ENCODE measurements at places on chromosomes 12 and 14.
A peak's percentile ranks its signal among the peaks of the same experiment; 100 is the strongest.

GRCh38 chr14:104882325-104882973 lies 17.4 kb downstream of the CEP170B start:
- no peak for DNase-seq

DNA sequence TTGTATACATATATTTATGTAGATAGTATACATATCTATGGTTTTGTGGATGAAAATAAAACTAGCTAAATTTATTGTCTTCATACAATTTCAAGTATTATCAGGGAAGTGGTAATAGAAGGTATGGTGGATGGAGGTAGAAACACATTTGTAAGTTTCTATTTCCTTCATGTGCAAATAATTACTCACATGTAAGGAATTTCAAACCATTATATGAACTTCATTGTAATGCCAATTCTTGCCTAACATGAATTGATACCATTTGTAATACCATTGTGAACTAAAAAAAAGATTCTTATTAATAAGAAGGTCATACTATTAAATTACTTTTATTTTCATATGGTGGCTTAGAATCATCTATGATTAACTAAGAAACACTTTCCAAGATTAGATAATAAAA lies 20.1 kb upstream of the PPFIA2 start:
- DNase-seq: no peak

GRCh38 chr14:105830171-105830570 lies 303.8 kb downstream of the TMEM121 start:
- DNase-seq: no peak

DNA sequence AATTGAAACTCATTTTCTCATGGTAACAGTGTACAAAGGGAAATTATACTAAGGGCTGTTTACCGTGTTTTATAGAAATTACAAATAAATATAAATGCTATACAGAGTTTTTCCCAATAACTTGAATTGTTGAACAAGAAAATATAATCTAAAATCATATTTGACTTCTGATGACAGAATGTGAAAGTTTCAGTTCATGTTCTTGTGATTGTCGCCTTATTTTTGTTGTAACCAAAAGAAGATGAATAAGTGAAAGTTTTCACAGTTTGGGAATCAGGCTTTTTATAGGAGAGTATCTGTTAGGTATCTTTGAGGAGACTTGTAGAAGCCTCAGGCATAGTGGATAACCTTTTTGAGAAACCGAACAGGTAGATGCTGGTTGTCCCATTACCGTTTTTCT lies 28.1 kb downstream of the ANO6 start:
- DNase-seq: no peak

DNA sequence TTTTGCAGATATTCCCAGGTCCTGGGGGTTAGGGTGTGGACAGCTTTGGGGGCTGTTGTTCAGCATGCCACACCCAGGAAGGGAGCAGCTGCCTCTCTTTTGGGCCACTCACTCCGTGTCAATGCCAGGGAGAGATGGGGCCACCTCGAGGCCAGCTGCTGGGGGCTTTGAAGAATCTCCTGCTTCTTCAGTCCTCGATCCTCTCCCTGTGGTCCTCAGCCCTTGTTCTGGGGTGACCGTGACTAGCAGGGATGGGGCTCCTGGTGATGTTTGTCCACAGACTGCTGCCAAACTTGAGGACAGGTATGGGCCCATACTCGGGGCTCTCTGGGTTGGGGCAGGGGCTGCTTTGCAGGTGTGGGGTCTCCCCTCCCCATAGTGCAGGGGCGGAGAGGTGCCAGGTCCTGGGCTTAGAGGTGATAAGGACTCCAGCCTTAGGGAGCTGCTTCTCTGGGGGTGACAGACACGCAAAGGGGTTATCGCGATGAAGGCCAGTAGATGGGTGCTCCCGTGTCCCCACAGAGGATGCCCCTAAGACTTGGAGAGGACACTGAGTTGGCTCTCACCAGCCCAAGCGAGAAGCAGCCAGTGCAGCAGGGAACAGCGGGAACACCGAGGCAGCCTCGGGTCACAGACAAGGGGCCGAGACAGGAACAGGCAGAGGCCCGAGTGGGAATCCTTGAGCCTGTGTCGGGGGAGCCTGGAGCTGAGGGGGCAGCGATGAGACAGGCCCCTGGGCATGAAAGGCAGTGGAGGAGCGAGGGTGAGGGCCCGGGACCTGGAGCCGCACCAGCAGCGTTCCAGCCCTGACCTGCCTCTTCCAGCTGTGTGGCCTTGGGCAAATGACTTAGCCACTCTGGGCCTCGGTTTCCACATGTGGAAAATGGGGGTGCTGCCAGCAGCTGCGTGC lies 11.1 kb downstream of the RFLNA start:
- no peak for DNase-seq

GRCh38 chr14:63896278-63896720 lies 43.5 kb downstream of the SYNE2 start:
- DNase-seq: no peak

GRCh38 chr14:45728434-45729225 lies 475.6 kb upstream of the MIS18BP1 start:
- no peak for DNase-seq

- DNase-seq: no peak
Observed at GRCh38 chr12:128909653-128910052, 56.4 kb downstream of the GLT1D1 start.

- no peak for DNase-seq
Observed at GRCh38 chr12:63480186-63480585, 188.1 kb downstream of the DPY19L2 start.

GRCh38 chr12:108335349-108336119 lies 3.6 kb downstream of the CMKLR1 start:
- DNase-seq: no peak

DNA sequence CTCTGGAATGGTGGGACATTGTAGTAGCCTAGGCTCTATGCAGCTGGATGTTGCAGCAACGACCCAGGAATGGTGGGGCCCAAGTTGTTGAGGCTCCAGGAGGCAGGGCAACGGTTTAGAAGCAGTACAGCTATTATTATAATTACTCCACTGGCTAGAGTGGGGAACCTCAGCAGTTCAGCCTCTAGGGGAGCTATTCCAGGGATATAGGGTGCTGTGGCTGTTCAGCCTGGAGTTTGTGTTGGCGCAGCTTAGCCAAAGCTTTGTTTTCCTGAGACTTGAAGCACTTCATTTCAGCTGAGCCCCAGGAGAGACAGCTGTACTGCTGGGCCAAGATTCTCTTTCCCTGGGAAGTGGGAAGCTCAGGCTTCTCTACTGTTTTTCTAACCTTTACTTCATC lies 1023.0 kb upstream of the ATXN7L3B start:
- DNase-seq: no peak

DNA sequence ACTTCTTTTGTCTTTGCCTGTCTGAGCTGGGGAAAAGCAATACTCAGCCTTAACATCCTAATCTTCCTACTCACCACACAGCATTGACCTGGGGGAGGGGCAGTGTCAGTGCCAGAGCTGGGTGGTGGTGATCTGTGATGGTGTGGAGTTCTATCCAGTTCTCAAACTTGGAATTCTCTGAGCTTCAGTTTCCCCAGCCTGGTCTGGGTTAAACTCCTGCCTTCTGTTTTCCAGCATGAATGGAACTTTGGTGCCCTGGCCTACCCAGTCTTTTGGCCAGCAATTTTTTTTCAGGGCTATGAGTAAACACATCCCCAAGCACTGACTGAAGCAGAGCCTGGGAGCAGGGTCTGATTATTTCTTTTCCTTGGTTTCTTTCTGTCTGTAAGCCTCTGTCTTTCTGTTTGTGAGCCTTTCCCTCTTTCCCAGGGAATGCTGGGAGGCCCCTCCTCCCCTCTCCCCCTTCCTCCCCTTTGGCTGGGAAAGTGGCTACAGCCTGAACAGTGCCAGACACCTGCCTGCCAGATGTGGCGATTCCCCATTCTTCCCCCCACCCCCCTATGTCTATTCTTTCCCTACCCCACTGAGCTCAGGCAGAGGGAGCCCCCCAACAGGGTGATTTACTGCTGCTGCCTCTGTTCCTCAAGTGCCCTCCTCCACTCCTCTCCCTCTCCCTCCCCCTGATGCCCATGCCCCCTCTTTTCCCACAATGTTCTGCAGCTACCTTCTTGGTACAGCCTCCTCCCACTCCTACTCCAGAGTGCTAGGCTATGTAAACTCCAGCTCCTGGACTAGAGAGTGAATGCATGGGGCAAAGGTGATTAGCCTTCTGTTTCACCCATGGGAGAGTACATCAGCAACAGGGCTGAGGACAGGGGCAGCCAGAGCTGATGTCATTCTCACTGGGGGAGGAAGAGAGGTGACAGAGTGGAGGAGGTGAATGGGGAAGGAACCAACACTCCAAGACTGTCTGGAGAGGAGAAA lies 11.1 kb downstream of the GPR84 start:
- no peak for DNase-seq

- no peak for DNase-seq
Observed at GRCh38 chr12:57904426-57904825, 36.9 kb upstream of the ATP23 start.

GRCh38 chr14:58535044-58535443 lies 102.7 kb upstream of the DACT1 start:
- no peak for DNase-seq

DNA sequence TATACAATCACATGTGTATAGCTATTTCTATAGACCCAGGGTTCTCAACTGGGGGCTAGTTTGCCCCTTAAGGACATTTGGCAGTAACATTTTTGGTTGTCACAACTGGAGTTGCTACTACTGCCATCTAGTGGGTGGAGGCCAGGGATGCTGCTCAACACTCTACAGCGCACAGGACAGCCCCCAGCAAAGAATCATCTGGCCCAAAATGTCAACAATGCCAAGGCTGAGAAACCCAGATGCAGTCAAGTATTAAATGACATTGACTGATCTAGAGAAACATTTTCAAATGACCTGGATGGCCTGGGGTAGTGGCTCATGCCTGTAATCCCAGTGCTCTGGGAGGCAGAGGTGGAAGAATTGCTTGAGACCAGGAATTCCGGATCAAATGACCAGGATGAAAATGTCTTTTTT lies 5.8 kb downstream of the WSB2 start:
- DNase-seq: no peak

DNA sequence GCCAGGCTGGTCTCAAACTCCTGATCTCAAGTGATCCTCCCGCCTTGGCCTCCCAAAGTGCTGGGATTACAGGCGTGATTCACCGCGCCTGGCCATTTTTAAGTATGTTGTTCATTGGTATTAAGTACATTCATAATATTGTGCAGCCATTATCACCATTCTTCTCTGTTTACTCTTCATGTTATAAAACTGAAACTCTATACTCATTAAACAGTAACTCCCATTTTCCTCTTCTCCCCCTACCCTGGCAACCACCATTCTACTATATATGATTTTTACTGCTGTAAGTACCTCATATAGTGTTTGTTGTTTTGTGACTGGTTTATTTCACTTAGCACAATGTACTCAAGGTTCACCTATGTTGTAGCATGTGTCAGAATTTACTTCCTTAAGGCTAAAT lies 23.1 kb downstream of the METAP2 start:
- no peak for DNase-seq

DNA sequence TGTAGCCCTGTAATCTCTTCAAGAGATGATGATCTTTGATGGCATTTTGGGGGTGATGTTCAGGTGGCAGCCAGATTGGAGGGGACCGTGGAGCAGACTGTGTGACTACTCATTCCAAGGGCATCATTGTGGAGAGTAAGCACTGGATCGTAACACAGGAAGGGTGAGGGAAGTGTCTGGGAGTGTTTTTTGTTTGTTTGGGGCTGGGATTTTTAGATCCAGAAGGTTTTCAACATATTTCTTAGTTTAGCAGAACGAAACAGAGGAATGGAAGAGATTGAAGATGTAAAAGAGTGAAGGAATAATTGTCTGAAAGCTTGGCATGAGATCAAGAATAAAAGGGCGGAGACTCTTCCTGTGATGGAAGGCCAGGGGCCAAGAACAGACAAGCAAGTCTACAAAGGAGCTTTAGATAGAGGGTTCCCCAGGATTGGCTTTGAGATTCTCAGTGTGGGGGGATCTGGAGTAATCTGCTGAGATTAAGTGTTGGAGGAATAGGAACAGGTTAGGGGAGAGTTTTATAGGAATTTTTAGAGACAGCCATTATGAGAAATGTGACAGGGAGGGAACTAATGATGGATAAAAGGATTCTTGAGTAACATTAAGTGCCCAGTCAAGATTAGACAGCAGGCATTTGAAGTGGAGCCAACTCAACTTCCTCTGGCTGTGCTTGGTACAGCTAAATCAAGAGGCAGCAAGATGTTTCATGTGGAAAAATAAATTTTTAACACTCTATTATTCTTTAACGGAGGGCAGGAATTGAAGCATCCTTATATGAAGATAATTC lies 79.7 kb upstream of the REP15 start:
- DNase-seq: no peak

DNA sequence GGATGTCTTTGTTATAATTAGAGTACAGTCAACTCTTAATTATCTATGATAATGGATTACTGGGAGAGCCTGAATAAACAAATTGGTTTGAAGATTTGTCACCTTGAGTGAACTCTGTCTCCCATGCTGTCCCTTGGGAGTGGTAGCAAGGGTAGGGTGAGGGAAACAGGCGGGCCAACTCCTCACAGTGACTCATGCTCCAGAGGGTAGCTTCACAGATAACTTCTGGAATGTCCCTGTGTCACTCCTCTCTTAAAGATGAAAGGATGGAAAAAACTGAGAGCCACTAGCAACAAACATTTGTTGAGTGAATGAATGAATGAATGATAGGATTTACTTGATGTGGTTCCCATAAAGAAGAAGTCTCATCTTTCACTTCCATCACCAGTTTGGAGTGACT lies 53.5 kb downstream of the RASSF9 start:
- no peak for DNase-seq

DNA sequence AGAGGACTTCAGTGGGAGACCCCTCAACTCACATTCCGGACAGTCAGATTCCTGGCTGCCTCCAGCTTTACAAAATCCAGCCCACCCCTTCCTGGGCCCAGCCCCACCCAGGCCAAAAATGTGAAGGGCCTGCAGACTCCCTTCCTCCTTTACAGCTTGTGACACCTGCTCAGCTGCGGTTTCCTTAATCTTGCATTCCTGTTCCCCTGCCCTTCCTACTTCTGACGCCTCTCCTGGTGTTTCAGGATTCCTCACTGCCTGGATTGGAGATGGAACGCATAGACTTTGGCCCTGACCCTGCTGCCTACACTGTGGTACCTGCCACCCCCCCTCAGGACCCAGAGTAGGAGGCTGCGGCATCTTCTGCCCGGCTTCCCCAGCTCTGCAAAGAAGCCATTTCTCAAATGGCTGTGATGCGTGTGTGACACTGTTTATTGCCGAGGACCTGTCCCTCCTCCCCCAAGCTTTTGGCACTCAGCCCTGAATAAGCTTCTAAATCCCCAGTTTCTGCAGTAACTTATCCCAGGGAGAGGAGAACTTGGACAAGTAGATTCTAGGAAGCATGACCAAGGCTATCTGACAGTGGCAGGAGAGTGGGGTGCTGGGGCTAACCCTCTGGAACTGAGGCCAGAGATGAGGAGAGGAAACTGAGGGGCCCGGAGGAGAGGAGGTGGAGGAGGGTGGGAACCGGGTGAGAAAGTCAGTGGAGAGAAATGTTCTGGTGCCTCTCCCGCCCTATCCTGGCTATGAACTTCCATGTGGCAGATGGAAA lies 24.9 kb upstream of the BCDIN3D start:
- no peak for DNase-seq

GRCh38 chr14:89303456-89304435 lies 113.3 kb downstream of the FOXN3 start:
- DNase-seq: peak; percentile 90

- peak; percentile 58 for DNase-seq
Observed at GRCh38 chr14:76755610-76756370, 5.5 kb upstream of the VASH1 start.

- no peak for DNase-seq
Observed at GRCh38 chr12:63103494-63104131, 47.4 kb downstream of the AVPR1A start.
